ENCODE measurements at places on chromosomes 2 and 18.

- no peak for DNase-seq
Measured at GRCh38 chr2:45874344-45874743, 222.9 kb downstream of the PRKCE start.

DNA sequence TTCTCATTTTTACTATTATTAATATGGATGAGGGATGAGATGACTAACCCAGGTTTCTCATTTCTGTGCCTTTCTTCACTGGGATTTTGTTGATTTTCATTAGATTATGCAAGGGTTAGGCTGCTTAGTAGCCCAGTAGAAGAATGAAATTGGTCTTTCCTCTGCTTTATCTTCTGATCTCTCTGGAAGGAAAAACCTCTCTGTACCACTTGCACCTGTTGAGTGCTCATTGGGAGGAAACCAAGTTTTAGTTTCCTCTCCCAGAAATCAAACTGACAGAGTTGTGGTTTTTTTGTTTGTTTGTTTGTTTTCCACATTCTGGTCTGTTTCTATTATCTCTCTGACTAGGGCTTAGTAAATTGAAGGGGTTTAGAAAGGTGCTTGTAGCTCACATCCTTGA, 60.8 kb downstream of the KIAA1328 start:
- DNase-seq, result no peak

DNA sequence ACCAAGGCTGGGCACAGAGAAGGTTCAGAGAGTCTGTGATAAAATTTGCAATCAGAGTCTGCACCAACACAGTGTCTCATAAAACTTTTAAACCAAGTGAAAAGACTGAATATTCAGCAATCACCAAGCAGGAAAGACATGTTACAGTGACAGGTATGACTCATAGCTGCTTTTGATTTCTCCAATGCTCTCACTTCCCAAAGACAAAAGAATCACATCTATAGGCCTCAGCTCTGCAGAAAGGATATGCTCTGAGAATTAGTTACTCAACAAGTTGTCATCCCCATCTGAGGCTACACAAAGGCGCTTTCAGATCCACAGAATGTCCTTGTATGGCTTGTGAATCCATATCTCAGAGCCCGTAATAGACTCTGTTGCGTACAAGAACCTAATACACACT, 92.5 kb downstream of the KCNF1 start:
- no peak for DNase-seq

- DNase-seq, result no peak
Measured at GRCh38 chr2:12861344-12861930, 144.7 kb downstream of the TRIB2 start.

DNA sequence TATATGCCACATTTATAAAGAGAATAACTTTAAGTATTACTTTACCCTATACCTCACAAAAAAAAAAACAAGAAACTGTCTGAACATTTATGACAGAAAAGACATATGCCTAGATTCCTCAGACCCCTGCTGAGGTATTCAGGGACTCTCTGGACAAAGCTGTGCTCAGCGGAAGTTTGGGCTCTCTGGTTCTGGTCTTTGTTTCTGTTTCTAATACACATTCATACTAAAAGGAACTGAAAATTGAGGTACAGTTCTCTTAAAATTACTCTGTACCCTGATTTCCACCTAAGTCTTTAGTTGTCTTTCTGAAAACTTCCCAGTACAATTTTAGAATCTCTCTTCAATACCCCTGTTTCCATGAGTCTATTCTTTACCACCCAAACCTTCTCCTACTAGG, 160.3 kb downstream of the IKZF2 start:
- no peak for DNase-seq

DNA sequence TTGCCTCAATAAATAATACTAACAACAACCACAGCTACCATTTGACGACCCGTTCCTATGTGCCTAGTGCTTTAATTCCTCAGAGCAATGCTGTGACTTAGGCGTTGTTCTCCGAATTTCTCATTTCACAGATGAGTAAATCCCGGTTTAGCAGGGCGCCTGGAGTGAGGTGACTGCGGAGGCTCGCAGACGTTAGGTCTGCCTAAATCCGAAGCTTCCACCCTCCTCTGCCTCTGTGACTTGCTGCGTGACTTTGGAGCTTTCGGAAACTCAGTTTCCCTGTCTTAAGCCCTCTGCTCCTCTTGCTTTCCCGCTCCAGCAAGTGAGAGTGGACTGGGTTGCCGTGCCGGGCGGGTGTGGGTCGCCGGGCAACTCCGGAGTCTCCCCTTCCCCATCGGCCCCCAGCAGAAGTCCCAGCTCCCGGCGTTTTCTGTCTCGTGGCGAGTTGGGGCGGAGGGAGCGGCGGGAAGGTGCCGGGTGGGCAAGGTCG, 711 bp upstream of the ATOH8 start:
- no peak for DNase-seq

- DNase-seq, result no peak
Measured at GRCh38 chr18:2316082-2316750, 255.1 kb downstream of the METTL4 start.

DNA sequence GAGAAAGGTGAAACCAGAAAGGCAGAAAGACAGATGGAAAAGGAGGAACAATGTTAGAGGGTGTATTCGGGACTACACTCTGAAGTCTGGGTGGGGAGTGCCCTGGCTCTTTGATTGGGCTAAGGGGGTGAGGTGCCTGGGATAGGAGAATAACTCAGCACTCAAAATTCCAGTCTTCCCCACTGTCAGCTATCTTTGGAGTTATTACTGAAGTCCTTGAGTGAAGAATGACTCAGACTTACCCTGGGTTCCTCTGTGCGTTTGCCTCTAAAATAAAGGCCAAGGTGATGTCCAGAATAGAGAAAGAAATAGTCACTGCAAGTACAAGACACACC, 151.8 kb upstream of the SERPINE2 start:
- no peak for DNase-seq

GRCh38 chr18:77442393-77442792, 192.7 kb downstream of the GALR1 start:
- no peak for DNase-seq

DNA sequence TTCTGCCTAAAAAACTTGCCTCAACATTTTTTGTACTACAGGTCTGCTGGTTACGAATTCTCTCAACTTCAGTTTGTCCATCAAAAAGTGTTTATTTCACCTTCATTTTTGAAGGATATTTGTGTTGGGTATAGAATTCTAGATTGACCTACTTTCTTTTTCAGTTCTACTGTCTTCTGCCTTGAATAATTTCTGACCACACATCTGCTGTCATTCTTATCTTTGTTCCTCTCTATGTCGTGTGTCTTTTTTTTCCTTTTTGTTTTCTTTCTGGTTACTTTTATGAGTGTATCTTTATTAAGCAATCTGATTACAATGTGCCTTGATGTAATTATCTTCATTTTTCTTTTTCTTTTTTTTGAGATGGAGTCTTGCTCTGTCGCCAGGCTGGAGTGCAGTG, 25.3 kb downstream of the ADCY3 start:
- DNase-seq, result no peak

Measured in activated B cell treated with CpG ODN at 0.5 μM for 24 hours (primary cell).